ENCODE measurements at places on chromosomes 16 and 17.

DNA sequence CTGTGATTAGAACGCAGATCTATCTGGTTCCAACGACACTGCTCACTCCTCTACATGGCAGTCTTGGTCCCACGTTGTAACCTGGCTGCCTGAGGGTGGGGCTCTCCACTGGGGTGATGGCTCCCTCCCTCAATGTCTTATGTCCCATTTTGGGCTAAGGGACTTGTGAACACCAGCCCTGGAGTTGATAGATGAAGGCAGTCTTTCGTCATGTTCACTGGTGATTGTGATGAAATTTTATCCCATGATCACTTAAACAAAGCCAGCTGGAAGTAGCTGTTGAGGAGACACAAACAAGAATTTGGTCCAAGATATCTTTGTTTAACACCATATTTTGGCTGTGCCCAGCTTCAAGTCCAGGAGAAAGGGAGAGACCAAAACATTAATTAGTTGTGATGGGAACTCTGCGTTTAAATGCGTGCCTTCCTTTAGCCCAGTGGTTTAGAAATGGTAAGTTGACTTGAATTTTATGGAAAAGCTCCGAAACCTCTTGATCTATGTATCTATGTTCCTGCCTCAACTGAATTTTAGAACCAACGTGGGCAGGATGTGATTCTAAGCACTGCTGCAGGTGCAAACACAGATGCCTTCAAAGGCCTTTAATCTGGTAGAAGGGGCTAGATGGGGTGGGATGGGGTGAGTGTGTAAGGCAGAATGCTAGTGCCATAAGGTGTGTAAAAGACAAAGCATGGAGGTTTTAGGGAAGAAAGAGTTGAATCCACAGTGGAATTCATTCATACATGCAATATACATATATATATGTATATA lies 186.8 kb upstream of the IRX3 start:
- DNase-seq = no peak

- DNase-seq = no peak
These were observed 1.5 kb upstream of the CDH13 start for GRCh38 chr16:82625066-82625968.

DNA sequence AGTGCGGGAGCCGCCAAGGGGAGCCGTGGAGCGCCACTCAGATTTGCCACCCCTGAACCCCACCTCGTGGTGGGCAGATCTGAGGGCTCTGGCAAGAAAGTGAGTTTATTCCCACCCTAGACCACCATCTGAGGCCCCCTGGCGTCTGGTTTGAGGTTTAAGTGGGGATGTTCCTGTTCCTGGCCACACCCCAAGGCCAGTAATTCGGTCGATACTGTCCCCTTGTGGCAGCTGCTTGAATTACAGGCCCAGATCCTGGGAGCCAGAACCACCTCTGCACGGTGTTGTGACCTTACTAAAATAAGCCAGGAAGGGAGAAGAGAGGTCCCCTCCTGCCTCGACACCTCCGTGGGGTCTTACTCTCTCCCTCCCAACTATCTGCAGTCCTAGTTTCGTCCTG lies 3.3 kb upstream of the LAT start:
- peak; percentile 72 for DNase-seq

DNA sequence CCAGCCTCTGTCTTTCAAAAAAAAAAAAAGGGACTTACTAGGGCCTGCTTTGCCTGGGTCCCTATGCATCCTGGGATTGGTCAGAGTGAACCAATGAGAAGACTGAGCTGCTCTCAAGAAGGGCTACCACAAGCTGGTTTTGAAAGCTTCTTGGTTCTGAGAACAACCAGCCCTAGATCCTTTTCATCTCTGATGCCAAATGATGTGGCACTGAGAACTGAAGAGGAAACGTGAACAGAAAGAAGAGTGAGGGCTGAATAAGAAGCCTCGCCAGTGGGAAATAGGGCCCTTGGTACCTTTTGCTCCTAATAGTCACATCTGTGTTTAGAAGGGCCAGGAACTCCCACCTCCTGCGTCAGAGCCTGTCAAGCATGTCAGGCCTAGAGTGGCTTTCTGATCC lies 10.7 kb downstream of the TACO1 start:
- no peak for DNase-seq

- no peak for DNase-seq
These were observed 556.2 kb upstream of the EEF2KMT start for GRCh38 chr16:5653789-5654188.

GRCh38 chr17:44137891-44138709 lies 3.6 kb upstream of the HROB start:
- DNase-seq = peak; percentile 43
